ENCODE measurements at places on chromosomes 7 and 10.

DNA sequence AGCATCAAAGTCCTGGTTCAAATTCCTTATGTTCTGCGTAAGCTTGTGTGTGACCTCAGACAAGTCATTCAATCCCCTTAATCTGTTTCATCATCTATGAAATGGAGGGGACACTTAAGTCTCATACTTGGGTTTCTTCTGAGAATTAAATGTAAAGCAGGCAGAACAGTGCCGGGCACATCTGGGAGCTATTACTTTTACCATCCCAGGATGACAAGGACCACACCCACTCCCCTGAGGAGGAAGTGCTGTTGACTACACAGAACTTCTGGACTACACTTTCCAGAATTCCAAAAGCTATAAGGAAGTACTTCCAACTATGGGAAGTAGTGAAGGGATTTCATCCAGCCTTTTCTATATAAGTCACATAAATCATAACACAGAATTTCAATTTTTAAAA, 294.9 kb downstream of the IPMK start:
- peak; percentile 50 for DNase-seq

- peak; percentile 57 for DNase-seq
Observed at GRCh38 chr7:15977663-15978062, 291.2 kb upstream of the MEOX2 start.

DNA sequence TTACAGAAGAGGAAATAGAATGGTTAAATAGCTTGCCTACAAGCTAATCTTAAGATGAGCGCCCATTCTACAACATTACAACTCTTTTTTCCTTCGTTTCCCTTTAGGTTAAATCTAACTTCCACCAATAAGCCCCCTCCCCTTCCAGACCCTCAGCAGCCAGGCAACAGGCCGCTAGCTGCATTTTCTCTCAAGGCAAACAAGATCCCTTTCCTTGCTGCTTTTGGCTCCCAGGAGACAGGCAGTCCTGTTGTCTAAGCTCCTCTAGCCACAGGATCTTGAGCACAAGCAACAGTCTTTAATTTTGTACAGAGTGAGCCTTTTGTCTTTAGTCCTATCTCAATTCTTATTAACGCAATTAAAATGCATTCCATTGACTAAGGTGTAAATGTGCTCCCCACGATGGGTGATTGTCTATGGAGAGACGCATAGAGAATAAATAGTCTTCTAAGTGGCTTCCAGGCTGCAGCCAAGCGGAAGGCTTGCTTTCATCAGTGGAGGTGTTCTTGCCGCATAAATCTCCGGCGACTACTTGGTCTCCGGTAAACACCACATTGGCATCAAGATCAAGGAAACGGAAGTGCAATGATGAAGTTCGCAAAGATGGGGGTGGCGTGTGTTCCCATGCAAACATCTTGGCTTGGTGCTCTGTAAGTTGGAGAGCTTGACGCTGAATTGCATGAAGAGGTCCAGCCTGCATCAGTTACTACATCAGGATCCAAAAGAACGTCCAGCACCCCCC, 181.9 kb upstream of the LYZL2 start:
- no peak for DNase-seq

- DNase-seq: no peak
Observed at GRCh38 chr7:105269397-105269796, 119.3 kb downstream of the SRPK2 start.

GRCh38 chr7:55515569-55516279, 56.6 kb downstream of the VOPP1 start:
- DNase-seq: no peak
